Fibroblast of the aortic adventitia (primary cell): ENCODE measurements at places on chromosomes 3 and 15. TPM values are rescaled to one million over a fixed set of nuclear protein-coding genes. Genes with fewer than 3 reads are reported as not detected.

ERICH6 gene
- total RNA-seq: 0.18 and 0.41 TPM in 2 replicates

FBXW12 gene
- 0.27 TPM in 1 of 2 replicates, not detected in the other for total RNA-seq

HOMER2 gene
- total RNA-seq: 1.5 and 5.4 TPM in 2 replicates

C3orf80 gene
- 0.63 and 1.8 TPM in 2 replicates for total RNA-seq

PFKFB4 gene
- total RNA-seq: 4.7 and 6.1 TPM in 2 replicates

GOLGA6L7 gene
- total RNA-seq: not detected in 2 replicates
